Tibial nerve (tissue), 4 donors: ENCODE measurements at places on chromosomes 6 and 20. TPM values are rescaled to one million over a fixed set of nuclear protein-coding genes. Genes with fewer than 3 reads are reported as not detected.

GRCh38 chr6:79384845-79385244, 150.4 kb upstream of the HMGN3 start:
- DNase-seq: no peak

DNA sequence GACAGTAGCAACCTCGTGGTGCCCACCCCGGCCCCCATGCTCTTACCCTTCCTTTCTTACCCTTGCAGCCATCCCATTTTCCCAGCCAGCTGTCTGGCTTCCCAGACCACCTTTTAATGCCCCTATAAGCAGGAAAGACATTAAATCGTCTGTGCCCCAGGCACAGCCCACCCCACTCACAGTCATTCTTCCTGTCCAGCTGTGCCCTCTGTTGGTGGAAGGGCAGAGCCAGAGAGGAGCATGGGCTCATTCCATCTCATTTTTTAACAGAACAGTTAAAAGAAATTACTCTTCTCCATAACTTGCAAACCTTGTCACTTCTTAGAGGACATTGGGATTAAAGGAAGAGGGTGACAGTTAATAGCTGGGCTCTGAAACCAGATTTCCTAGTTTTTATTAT, 240.5 kb downstream of the NRN1 start:
- DNase-seq: no peak

- no peak for DNase-seq
Measured at GRCh38 chr6:118889163-118889562, 4.8 kb upstream of the ASF1A start.

Gene PHACTR2
- total RNA-seq: 89.6 TPM

DNA sequence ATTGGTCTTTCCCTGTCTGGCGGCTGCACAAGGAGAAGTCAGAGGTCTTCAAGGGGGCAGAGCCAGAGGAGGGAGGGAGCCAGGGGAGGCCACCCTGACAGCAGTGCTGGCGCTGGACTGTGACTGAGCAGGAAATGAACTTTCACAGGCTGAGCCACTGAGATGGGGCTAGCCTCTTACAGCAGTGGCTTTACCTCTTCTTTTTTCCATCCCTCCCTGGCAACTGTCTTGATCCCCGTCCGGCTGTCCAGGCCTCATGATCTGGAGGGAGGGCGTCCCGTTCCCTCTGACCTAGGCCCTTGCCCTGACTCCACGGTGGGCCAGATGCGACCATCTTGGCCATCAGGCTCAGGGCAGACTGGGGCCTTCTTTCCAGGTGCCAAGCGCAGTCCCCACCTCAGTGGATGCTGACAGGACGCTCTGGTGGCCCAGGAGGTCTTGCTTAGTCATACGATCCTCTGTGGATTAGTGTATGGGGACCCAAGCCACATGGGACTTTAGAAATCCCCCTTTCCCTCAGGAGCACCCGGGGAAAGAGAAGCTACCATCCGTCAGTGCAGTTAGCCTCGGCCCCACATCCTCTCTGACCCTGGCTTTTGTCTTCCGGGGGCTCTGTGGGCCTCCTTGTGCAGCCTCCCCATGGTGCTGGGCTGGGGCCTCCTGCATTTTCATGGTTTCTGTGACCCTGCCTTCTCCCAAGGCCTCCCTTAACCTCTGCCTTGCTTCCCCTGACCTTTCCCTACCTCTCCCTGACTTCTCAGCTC, 57.4 kb upstream of the CCDC167 start:
- no peak for DNase-seq

DNA sequence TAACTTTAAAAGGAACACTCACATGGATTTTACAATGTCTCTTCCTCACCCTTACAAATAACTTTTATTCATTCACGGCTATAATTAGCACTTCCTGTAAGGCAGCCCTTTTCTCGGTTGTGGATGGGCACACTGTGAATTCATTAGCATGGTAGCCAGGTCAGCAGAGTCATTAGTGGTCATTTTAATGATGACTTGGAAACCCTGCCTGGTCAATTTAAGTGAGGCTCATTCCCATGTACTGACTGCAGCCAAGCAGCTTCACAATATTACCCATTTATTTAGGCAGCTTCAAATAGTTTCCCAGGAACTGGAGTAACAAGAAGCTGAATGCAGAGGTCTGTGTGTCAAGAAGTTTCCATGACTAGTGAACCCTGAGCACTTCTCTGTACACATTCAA, 248.8 kb downstream of the KHDC1L start:
- no peak for DNase-seq

Gene BPIFA1
- not detected for total RNA-seq

DNA sequence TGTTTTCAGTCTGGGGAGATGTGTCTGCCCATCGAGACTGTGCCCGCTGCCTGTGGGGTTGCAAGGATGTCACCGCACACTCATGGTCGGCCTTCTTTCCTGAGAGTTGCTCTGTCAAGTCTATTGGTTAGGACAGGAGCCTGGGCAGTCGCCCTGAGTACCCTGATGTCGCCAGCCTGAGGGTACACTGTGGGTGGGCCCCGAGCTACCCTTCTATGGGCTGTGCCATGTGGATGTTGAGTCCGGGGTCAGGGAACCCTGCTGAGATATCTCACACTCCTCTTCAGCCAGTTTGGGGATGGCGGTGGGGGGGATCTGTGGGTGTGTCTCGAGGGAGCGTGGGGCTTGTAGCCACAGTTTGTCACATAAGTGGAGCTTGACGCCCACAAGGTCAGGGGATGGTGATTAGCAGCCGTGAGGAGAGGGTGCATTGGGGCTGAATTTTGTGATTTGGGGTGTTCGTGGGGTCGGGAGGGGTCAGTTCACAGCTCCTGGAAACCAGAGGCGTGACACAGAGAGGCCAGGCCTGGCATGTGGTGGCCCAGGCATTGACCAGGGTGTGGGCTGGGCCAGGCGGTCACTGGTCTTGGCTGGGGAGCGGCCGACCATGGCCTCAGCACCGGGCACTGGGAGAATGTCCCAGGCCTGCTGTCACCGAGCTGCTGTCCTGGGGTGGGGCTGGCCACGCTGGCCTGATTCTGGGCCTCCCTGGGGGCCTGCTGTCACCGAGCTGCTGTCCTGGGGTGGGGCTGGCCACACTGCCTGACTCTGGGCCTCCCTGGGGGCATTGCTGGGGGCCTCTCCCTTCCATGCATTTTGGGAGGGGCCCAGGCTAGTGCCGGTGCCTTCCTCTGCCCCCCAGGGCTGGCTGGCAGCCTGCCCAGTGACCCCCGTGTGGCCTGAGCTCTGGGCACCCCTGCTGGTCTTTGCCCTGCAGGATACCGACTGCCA, 1.6 kb upstream of the NPBWR2 start:
- DNase-seq: no peak

DNA sequence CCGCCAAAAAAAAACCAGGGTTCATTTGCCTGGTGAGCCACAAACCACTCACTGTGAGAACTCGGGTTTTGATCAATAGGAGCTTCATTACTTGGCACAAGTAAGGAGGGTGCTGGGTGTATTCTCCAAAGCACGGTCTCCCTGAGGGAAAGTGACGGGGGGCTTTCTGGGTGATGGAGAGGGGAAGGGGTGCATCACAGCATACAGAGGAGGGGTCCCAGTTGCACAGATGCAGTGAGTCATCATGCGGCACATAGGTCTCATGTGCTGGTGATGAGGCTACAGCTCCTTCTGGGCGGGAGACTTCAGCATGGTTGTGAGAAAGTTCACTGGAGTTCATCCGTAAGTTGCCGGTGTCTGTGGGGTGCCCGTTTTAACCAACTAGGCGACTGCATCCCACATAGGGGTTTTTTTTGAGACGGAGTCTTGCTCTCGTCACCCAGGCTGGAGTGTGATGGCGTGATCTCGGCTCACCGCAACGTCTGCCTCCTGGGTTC, 36.2 kb downstream of the SUN5 start:
- DNase-seq: no peak

DNA sequence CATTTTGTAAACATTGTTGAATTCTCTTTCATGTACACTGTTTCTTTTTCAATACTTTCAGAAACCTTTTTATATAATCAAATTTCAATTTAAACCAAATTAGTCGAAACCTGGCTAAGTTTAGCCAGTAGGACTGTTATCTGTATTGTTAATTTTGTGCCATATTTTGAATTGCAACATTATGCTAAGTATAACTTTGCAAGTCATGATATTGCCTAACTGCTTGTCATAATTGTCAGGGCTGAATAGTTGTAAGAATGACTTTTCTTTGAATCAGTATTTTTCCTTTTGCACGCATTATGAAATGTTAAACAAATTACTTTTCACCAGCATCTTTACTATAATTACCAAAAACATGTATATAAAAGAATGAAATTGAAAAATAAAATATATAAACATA, 82.7 kb downstream of the SAMD3 start:
- no peak for DNase-seq

Gene TCP11
- total RNA-seq: not detected

Gene STMND1
- total RNA-seq: not detected

- no peak for DNase-seq
Measured at GRCh38 chr6:152176268-152176667, 368.8 kb downstream of the ESR1 start.

- no peak for DNase-seq
Measured at GRCh38 chr6:3319610-3320200, 61.0 kb downstream of the PSMG4 start.

GRCh38 chr20:35018590-35019371, 63.1 kb downstream of the MYH7B start:
- no peak for DNase-seq

GRCh38 chr6:79420054-79420453, 117.2 kb downstream of the LCA5 start:
- DNase-seq: no peak

- no peak for DNase-seq
Measured at GRCh38 chr6:129047834-129048233, 164.9 kb downstream of the LAMA2 start.

GRCh38 chr20:9520086-9520485, 5.7 kb downstream of the LAMP5 start:
- DNase-seq: no peak

Gene GHRH
- total RNA-seq: not detected

GRCh38 chr6:14857001-14857400, 388.9 kb upstream of the JARID2 start:
- DNase-seq: no peak

Gene HCRTR2
- total RNA-seq: not detected

Gene VWA7
- total RNA-seq: 0.66 TPM

GRCh38 chr6:106380407-106380806, 19.9 kb downstream of the CRYBG1 start:
- DNase-seq: no peak

GRCh38 chr6:3610206-3610605, 141.3 kb downstream of the PXDC1 start:
- no peak for DNase-seq

GRCh38 chr20:10642856-10643559, 30.8 kb downstream of the JAG1 start:
- no peak for DNase-seq

- no peak for DNase-seq
Measured at GRCh38 chr20:61299618-61300017, 47.6 kb downstream of the CDH4 start.

Gene SNX3
- 167 TPM for total RNA-seq

GRCh38 chr20:52830598-52830997, 141.6 kb upstream of the TSHZ2 start:
- no peak for DNase-seq

- DNase-seq: no peak
Measured at GRCh38 chr20:63744574-63745423, 5.2 kb downstream of the SLC2A4RG start.

DNA sequence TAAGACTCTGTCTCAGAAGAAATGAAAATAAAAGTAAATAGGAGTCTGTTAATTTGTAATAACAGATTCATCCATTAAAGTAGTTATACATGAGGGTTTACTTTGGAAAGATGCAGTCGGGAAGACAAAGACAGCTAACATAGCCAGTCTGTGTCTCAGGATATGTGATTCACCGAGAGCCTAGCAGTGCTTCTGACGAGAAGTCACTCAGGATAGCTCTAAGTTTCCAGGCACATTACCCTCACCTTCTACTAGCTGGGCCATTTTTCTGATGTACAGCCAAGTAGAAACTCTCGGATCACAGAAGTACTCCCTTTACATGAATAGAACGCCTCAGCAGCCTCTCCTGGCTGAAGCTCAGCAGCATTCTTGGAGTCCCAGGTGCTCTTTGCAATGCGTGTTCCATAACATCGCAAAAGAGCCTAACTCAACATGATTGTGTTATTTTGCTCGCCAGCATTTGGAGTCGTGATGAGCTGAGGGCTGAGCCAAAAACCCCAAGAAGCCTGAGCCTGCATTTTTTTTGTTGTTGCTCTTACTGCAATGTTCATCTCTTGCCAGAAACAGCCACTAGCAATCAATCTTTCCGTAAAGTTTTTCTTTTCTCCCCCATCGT, 22.4 kb upstream of the TASP1 start:
- DNase-seq: no peak

- DNase-seq: no peak
Measured at GRCh38 chr6:136880748-136881460, 41.2 kb upstream of the SLC35D3 start.

Gene TGM3
- not detected for total RNA-seq

- DNase-seq: no peak
Measured at GRCh38 chr6:11762794-11763459, 15.7 kb downstream of the ADTRP start.

DNA sequence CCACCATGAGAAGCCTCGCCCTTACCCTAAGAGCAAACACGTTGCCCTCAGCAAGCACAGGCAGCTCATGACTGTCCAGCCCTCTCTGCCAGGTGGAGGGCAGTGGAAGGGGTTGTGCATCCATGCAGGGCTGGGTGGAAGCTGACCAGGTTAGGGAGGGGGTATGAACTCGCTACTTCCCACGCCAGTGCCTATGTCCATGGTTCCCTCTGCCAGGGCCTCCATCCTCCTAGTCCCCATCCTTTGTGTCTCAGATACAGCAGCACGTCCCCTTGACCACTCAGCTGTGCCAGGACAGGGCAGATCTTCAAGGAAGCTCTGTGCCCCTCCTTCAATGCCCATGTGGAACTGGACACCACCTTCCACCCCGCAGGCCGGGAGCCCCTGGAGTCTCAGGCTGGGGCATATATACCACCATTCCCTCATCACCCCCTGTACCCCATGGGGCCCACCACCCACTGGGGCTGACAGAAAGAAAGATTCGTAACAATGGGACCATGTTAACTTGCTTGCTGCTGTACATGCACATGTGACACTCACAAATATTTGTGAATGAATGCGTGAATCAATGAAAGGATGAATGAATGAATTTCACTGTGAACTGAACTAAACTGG, 90.7 kb downstream of the ANKRD60 start:
- DNase-seq: no peak

GRCh38 chr20:17616480-17617211, 46.8 kb downstream of the DSTN start:
- no peak for DNase-seq

Gene BLOC1S5
- total RNA-seq: 12.2 TPM

- no peak for DNase-seq
Measured at GRCh38 chr20:9615118-9615517, 100.7 kb downstream of the LAMP5 start.

Gene TSBP1
- not detected for total RNA-seq

DNA sequence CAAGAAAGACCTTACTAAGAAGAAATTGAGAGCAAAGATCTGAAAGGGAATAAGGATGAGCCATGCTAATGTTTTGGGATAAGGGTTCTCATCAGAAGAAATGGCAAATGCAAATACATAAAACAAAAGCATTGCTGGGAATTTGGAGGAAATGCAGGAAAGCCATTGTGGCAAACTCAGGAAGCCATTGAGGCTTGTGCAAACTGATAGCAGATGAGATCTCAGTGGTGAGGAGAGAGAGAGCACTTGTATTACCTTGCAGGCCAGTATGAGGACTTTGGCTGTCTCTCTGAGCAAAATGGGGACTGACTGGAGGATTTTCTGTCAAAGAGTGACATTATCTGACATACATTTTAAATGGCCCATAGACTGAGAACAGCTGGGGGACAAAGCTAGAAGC, 103.0 kb downstream of the ADGRB3 start:
- DNase-seq: no peak

Gene CYP39A1
- 12.1 TPM for total RNA-seq
